ENCODE measurements at places on chromosomes 4 and X. TPM values are rescaled to one million over a fixed set of nuclear protein-coding genes. Genes with fewer than 3 reads are reported as not detected.

GRCh38 chr4:3747581-3747904 lies 18.6 kb upstream of the ADRA2C start:
- no peak for DNase-seq

DNA sequence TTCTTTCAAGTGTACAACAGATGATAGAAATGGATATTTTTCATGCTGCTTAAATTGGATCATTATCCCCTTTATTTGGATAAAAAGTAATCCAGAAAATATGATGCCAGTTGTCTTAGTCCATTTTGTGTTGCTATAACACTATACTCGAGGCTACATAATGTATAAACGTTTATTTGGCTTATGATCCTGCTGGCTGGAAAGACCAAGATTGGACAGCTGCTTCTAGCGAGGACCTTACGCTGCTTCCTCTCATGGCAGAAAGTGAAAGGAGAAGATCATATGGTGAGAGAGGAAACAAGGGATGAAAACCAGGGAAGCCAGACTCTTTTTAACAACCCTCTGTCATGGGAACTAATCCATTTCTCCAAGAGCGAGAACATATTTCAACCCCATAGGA lies 102.7 kb downstream of the TRAM1L1 start:
- DNase-seq: no peak

DNA sequence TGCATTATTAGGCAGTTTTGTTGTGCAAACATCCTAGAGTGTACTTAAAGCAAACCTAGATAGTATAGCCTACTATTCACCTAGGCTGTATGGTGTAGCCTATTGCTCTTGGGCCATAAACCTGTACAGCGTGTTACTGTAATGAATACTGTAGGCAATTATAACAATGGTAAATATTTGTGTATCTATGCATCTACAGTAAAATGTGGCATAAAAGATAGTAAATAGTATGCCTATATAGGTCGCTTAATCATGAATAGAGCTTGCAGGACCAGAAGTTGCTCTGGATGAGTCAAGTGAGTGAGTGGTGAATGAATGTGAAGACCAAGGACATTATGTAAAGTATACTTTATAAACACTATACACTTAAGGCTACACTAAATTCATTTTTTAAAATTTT lies 16.6 kb downstream of the USO1 start:
- DNase-seq: no peak

The LSM6 gene
- total RNA-seq: 45.5 TPM

DNA sequence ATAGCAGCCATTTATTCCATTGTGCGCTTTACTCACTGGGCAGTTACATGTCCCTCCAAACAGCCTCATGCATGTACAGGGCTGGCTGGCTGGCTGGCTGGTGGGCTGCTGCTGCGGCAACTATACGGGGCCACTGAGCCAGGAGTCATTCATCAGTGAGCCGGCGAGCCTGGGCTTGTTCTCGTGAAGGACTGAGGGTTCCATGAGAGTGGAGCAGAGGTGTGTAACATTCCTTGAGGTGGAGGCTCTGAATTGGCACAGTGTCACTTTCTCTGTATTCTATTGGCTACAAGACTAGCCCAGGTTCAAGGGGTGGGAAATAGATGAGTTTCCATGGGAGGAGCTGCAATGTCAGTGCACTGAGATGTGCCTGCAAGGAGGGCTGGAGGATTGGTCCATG lies 89.1 kb downstream of the ARHGAP10 start:
- no peak for DNase-seq

Data from spleen (tissue), 13 donors.